ENCODE measurements at places on chromosomes 16 and 17. TPM values are rescaled to one million over a fixed set of nuclear protein-coding genes. Genes with fewer than 3 reads are reported as not detected.

The DNAH17 gene
- 0.45 TPM for total RNA-seq

DNA sequence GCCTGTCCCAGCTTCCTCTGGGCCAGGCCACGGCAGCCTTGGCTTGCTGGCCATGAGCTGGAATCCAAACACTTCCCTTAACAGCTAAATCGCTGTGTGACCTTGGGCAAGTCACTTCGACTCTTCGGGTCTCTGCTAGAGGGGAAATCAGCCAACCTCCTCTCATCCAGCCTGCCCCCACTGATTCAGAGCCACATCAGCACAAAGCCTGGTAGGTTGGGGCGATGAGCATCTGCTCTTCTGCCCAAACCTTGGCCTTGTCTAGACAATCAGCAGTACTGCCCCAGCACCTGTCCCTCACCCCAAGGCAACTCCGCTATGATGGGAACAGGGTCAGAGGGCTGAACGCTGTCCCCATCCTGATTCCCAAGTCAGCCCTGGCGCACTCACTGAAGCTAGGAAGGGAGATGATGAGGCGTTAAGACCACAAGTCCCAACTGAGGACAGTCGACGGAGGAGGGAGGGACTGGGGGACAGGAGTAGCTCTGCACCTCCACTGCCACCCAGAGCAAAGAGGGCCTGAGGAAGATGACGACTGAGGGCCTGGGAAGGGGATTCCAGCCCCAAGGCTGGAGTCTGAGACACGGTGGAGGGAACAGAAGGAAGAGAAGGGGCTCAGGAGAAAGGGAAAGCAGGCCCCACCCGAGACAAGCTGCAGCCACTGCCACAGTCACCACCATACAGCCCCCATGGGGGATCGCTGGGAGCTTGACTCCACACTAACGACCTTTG lies 1.3 kb downstream of the CLUH start:
- DNase-seq: no peak

DNA sequence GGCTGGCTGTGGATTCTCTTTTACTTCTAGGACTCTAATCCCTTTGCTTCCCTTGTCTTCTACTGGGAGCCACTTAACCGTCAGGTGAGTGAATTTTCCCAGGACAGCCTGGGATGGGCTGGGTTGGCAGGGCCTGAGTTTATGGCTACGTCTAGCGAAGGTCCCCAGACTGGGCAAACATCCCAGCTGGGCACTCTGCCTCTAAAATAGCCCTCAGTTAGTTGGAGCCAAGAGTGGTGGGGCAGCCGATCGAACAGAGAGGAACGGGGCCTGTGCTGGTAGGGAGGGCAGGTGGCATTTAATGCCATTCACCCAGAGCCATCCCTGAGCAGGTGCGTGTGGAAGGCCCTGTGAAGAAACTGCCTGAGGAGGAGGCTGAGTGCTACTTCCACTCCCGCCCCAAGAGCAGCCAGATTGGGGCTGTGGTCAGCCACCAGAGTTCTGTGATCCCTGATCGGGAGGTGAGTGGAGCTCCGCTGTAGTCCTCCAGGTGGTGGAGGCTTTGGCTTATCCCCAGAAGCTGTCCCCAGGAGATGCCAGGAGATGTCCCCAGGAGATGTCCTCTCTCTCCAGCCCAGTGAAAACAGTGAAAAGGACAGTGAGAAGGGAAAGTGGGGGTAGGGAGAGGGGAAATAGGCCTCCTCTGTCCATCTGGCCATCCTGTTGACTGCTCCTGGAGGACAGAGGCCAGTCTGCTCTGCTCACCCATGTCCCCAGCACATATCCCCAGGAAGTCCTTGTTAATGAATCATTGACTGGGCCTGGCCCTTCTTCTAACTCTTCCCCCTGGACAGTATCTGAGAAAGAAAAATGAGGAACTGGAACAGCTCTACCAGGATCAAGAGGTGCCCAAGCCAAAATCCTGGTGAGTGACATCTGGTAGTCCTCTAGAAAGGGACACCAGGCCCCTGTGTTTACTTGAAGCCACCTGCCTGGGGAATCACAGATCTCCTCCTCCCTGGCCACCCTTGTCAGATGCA lies 4.4 kb downstream of the PNPO start:
- DNase-seq: no peak

- no peak for DNase-seq
Measured at GRCh38 chr16:27222249-27223225, 19.2 kb downstream of the KDM8 start.

- DNase-seq: no peak
Measured at GRCh38 chr16:48734220-48734619, 124.2 kb upstream of the N4BP1 start.

The TP53TG3C gene
- not detected for total RNA-seq

The NPIPB2 gene
- 10.9 TPM for total RNA-seq

- DNase-seq: no peak
Measured at GRCh38 chr17:2421315-2422147, 20.7 kb upstream of the MNT start.

DNA sequence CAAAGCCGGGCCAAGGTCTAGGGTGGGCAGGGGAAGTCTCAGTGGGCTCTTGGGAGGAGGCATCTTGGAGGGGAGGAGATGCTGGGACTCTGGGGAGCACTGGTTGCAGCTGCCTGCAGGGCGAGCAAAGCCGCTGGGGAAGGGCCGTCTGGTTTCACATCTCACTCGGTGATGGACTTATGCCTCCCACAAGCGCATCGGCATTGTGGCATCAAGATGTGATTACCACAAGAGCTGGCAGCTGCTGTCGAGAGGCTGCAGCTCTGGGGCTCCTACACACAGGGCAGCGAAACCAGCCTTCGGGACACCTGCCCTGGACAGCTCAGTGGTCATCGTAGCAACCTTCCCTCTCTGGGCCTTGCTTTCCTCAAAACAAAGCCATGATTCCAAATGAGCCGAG lies 3.1 kb upstream of the KCNJ12 start:
- DNase-seq: no peak

DNA sequence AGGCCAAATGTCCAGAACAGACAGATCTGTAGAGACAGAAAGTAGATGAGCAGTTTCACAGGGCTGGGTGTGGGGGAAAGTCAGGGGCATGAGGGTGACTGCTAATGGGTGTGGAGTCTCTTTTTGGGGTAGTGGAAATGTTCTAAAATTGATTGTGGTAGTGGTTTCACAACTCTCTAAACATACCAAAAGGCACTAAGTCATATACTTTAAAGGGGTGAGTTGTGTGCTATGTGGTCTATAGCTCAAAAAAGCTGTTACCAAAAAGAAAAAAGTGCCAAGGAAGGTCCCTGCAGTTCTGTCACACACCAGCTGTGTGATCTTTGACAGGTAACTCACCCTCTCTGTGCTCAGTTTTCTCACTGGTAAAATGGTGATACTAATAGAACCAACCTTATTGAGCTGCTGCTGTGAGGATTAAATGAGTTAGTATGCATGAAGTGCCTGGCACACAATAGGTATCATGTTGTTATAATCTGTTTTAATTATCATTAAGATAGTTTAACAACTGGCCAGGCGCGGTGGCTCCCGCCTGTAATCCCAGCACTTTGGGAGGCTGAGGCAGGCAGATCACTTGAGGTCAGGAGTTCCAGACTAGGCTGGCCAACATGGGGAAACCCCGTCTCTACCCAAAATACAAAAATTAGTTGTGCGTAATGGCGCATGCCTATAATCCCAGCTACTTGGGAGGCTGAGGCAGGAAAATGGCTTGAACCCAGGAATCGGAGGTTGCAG lies 10.3 kb downstream of the ITGAX start:
- peak; percentile 30 for DNase-seq

DNA sequence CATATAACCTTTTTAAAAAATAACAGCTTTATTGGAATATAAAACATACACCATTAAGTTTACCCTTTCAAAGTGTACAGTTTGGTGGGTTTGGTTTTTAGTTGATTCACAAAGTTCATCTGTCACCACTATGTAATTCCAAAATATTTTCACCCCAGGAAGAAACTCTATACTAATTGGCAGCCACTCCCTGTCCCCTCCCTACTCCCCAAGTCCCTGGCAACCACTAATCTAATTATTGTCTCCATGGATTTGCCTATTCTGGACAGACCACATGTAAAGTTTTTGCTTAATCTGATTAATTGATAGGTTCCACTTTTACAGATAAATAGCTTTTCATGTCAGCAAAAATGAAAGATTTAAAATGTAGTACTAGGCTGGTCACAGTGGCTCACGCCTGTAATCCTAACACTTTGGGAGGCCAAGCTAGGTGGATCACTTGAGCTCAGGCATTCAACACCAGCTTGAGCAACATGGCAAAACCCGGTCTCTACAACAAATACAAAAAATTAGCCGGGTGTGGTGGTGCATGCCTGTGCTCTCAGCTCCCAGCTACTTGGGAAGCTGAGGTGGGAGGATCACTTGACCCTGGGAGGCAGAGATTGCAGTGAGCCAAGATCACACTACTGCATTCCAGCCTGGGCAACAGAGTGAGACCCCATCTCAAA lies 25.0 kb upstream of the MAPK3 start:
- no peak for DNase-seq

GRCh38 chr17:41403404-41404023 lies 6.1 kb upstream of the KRT31 start:
- DNase-seq: no peak

DNA sequence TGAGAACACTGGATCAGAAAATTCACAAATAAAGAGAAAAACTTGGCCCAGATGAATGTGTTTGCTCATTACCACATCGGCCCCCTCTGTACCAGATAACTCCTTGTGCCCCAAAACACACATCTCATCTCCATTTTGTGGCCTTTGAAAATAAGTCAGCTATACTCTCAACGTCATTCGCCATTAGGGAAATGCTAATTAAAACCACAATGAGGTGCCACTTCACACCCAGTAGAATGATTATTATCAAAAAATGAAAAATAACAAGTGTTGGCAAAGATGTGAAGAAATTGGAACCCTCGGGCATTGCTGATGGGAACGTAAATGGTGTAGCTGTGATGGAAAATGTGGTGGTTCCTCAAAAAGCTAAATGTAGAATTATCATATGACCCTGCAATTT lies 34.6 kb upstream of the AKTIP start:
- no peak for DNase-seq

The CCL8 gene
- total RNA-seq: 2.1 TPM

DNA sequence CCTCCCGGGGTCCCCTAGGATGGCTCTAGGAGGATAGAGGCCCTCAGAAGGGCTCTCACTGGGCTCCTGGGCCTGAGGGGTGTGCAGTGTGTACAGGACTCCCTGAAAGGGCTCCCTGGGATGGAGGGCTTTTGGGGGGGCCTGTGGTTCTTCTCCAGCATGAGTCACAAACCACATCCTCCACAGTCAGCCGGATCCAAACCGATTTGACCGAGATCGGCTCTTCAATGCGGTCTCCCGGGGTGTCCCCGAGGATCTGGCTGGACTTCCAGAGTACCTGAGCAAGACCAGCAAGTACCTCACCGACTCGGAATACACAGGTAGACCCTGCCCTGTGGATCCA lies 4.5 kb downstream of the TRPV2 start:
- no peak for DNase-seq

GRCh38 chr17:20256144-20256543 lies 211.2 kb downstream of the LGALS9B start:
- no peak for DNase-seq

DNA sequence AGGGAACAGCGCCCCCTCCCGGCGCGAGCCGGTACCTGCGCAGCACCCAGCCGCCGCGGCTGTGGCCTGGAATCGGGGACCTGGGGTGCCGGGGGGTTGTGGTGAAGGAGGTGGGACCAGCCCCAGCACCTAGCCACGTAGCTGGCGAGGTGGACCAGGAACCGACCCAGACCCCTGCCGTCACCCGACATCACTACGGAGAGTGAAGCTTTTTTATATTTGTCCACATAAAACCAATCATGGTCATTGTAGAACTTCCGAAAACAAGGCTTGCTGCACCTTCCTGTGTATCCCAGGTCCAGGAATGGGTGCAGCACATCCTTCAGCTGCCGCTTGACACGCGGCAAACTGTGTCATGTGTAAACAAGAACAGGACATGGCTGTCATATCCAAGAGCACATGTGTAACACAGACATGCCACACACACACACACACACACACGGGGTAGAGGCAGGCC lies 1.3 kb downstream of the HBQ1 start:
- no peak for DNase-seq

DNA sequence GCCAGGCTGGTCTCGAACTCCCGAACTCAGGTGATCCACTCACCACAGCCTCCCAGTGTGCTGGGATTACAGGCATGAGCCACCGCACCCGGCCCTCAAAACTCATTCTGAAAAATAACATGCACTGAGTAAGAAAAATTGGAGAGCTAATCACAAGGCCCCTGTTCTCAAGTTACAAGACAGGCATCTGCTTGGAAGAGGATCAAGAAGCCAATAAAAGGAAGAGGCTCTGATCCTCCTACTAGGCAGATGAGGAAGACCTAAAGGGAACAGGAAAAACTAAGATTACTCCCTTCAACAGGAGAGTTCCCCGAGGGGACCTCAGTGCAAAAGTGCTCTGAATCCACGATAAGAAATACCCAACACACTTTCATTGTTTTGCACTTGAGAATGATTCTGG lies 18.4 kb downstream of the BLMH start:
- DNase-seq: no peak

The SPATA32 gene
- total RNA-seq: not detected

DNA sequence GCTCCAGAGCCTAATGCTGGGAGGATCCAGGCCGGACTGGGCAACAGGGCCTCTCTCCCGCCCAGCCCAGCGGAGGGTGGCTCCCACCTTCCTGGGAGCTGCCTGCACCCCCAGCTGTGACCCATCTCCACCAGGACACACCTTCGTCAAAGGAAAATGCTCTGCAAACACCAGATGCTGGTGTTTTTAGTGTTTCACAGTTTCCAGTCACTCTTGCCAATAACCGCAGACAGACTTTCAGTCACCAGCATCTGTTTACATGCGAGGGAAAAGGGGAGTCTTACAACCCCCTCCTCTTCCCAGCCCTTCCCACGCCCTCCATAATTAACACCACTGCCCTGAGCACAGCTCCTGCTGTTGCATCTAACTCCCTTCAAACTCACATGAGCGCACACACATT lies 25.3 kb downstream of the KLHDC4 start:
- DNase-seq: no peak
